ENCODE measurements at places on chromosomes 16 and 17.

DNA sequence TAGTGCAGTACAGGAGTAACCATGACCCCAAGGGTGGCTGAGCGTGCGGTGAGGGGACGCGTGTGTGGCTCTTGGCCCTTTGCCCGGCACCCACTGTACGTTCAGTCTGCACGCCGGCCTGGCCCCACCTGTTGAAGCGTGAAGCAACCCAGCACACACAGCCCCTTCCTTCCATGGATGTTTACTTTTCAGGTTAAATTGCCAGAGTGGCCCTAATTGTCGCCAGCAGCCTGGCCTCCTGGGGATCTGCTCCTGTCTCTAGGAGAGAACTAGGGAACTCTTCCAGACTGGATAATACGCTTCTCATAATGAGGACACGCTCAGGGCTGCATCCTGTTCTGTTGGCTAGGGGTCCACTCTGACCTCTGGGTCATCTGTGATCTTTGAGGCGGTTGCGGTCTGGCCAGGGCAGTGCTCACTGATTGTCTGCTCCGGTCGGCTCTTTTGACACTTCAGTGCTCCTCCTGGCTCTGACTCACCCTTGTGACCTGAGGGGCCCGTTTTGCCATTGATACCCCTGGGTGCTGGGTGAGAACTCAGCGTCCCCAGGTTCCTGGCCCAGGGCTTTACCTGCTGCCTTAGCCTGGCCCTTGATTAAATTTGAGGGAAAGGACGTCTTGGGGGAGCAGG is 27.7 kb downstream of the TPSG1 start:
- DNase-seq = peak; percentile 22

- DNase-seq = no peak
These were observed 64.0 kb downstream of the NT5M start for GRCh38 chr17:17366941-17367875.

DNA sequence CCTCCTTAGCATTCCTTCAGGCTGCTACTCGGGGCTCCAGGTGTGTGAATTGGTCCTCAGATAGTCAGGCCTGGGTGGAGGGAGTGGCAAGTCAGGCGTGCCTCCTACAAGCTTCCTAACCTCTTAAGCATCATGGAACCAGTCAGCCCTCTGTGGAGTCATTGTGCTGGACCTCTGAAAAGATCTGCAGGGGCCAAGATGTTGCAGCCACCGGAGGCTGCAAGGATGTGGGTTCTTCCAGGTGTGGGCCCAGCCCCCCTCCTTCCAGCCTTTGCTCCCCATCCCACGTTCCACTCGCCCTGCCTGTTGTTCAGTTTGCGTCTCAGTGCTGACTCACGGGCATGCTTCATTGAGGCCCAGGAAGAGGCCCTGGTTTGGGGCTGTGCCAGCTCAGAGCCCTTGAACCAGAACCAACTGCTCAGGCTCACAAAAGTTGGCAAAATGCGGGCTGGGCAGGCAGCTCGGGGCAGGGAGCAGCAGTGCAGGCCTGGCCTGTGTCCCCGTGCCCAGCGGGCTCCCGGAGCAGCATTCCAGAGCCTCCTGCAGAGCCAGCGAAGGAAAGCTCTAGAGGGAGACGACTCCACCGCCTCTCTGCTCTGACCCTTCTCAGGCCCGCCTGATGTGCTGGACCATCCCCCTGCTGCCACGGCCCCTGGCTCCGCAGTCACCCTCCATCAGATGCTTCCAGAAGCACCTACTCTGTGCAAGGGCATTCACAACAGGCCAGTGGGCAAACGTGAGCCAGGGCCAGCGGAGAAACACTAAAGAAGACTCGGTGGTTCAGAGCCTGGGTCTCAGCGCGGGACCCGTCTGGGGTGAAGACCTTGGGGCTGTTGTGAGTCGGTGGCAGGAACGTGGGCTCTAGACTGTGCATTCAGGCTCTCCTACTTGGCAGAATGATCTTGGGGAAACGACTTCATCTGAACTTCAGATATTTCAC is 7.5 kb downstream of the LDHD start:
- DNase-seq = no peak

GRCh38 chr16:31464781-31465260 is 5.5 kb downstream of the ARMC5 start:
- DNase-seq = no peak

GRCh38 chr16:57991551-57992059 is 8.9 kb downstream of the ZNF319 start:
- DNase-seq = no peak

DNA sequence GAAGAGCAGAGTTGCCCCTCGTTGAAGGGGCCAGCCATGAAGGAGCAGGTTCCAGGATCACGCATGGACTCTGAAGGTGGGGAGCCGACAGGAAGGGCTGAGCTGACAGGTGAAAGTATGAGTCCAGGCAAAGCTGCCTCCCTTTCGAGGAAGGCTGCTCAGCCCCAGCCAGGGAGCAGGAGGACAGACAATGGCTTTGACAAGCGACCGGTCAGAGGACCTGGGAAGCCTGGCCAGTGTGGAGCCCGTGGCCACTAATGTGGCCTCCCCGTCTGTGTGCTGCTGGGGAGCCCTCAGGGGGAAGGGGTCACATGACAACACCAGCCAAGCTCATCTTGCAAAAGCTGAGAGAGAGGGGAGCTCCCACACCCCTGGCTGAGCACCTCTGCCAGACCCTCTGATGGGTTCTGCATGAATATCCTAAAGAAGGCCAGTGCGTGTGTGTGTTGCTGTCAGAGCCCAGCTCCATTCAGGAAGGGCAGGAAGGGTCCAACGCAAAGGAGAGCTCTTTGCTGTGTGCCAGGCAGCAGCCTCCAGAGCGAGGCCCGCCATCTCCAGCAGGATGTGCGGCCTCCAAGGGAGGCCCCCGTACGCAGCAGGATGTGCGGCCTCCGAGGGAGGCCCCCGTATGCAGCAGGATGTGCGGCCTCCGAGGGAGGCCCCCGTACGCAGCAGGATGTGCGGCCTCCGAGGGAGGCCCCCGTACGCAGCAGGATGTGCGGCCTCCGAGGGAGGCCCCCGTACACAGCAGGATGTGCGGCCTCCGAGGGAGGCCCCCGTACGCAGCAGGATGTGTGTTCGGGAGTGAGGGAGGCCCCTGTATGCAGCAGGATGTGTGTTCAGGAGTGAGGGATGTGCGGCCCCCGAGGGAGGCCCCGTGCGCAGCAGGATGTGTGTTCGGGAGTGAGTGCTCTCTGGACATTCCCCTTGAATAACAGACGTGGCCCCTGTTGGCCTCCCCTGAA is 102.1 kb upstream of the CHMP6 start:
- DNase-seq = no peak

DNA sequence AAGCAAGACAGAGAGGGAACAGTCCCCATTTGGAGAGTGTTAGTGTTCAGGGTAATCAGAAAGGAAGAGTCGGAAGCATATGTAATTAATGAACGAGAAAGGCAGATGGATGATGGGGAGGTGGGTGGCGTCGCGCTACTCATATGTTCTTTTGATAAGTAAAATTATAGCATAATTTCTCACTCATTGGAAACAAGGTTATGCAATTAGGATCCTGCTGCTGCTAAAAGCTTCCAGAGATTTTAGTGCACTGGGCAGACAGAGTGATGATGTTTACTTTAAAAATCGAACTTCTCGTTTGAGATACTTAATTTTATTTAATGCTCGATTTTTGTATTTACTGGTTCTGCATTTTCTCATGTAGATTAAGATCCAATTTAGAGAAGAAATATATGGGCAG is 96.2 kb downstream of the PRKCA start:
- no peak for DNase-seq

GRCh38 chr17:81153340-81153803 is 11.9 kb upstream of the PVALEF start:
- no peak for DNase-seq

Data from NCI-H2081 treated with DMSO at 0.1 percent for 48 hours (cell line).